ENCODE measurements at places on chromosomes 2 and 18. TPM values are rescaled to one million over a fixed set of nuclear protein-coding genes. Genes with fewer than 3 reads are reported as not detected.

DNA sequence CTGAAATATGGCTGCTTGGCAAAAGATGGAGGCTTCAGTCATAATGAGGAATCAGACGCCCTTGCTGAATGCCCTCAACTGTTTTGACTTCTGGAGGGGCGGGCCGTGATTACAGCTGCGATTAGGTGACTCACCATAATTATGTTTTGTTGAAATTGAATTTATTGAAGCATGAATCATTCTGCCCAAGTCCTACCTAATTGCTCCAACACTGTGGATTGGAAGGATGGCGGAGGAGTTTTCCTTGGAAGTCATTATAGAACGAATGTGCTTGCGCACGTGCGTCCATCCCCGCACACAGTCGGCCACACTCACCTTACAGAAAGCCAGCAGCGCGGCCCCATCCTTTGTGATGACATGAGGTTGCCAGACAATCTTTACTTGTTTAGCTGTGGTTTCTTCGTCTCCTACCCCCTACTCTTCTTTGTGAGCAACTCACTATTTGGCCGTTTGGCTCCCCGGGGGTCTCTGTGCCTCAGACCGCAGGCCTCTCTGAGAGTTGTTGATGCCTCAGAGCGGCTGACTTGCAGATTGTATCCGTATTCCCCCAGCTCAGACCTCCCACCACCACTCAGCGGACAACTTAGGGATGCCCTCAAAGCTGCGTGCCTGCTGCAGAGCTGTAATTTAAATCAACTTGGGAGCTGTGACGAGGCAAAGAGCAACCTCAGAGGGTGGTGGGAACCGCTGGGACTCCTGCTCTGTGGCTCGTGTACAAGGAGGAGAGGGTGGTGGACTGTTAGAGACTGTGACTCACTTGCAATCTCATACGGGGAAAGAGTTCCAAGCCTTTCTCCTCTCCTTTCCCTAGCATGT is 513.4 kb downstream of the TNS1 start:
- H3K4me3 ChIP-seq, result no peak overlapping the region
- no peaks in the 10 kb centered on the region for H3K36me3 ChIP-seq
- H3K27ac ChIP-seq, result no peak overlapping the region
- no peaks in the 10 kb centered on the region for H3K4me1 ChIP-seq
- DNase-seq, result no peak

GRCh38 chr2:239920693-239921365 is 104.3 kb downstream of the NDUFA10 start:
- H3K27ac ChIP-seq, result peak overlapping the region; percentile 84
- peak; percentile 68 for DNase-seq
- H3K27me3 ChIP-seq, result peaks cover 10% of the 10 kb centered on the region
- peaks cover 47% of the 10 kb centered on the region for H3K4me1 ChIP-seq
- no peak overlapping the region for H3K4me3 ChIP-seq
- H3K36me3 ChIP-seq, result peaks cover 40% of the 10 kb centered on the region

Gene CD207
- total RNA-seq, result not detected

- peaks cover 7% of the 10 kb centered on the region for H3K4me1 ChIP-seq
- H3K36me3 ChIP-seq, result no peaks in the 10 kb centered on the region
- no peak for DNase-seq
- peaks cover 30% of the 10 kb centered on the region for H3K27me3 ChIP-seq
These were observed 62.9 kb upstream of the ZEB2 start for GRCh38 chr2:144582651-144583380.

Gene ALLC
- total RNA-seq, result not detected

Gene B4GALT6
- 1.2 TPM for total RNA-seq

GRCh38 chr2:86249579-86250391 is 50.5 kb downstream of the MRPL35 start:
- H3K36me3 ChIP-seq, result no peaks in the 10 kb centered on the region
- H3K4me1 ChIP-seq, result no peaks in the 10 kb centered on the region
- H3K27me3 ChIP-seq, result peaks cover 28% of the 10 kb centered on the region
- no peak for DNase-seq
- no peak overlapping the region for H3K27ac ChIP-seq

- peaks cover 4% of the 10 kb centered on the region for H3K27me3 ChIP-seq
- no peak overlapping the region for H3K4me3 ChIP-seq
- H3K4me1 ChIP-seq, result peaks cover 15% of the 10 kb centered on the region
- H3K27ac ChIP-seq, result no peak overlapping the region
These were observed 165.9 kb downstream of the UXS1 start for GRCh38 chr2:106028192-106028591.

Gene ANKRD30B
- not detected for total RNA-seq

Gene TFCP2L1
- total RNA-seq, result 0.28 TPM

- no peak for DNase-seq
- H3K27ac ChIP-seq, result no peak overlapping the region
- no peaks in the 10 kb centered on the region for H3K4me1 ChIP-seq
- H3K4me3 ChIP-seq, result no peak overlapping the region
These were observed 77.2 kb upstream of the NDUFV2 start for GRCh38 chr18:9025091-9025838.

- DNase-seq, result no peak
- H3K27ac ChIP-seq, result no peak overlapping the region
- H3K4me3 ChIP-seq, result no peak overlapping the region
These were observed 88.1 kb downstream of the THNSL2 start for GRCh38 chr2:88258208-88258607.

- no peak for DNase-seq
- no peak overlapping the region for H3K4me3 ChIP-seq
- no peak overlapping the region for H3K27ac ChIP-seq
- peaks cover 26% of the 10 kb centered on the region for H3K36me3 ChIP-seq
- H3K27me3 ChIP-seq, result no peaks in the 10 kb centered on the region
- peaks cover 11% of the 10 kb centered on the region for H3K4me1 ChIP-seq
These were observed 56.8 kb downstream of the PMS1 start for GRCh38 chr2:189841019-189841418.

Gene BABAM2
- 51.4 TPM for total RNA-seq

DNA sequence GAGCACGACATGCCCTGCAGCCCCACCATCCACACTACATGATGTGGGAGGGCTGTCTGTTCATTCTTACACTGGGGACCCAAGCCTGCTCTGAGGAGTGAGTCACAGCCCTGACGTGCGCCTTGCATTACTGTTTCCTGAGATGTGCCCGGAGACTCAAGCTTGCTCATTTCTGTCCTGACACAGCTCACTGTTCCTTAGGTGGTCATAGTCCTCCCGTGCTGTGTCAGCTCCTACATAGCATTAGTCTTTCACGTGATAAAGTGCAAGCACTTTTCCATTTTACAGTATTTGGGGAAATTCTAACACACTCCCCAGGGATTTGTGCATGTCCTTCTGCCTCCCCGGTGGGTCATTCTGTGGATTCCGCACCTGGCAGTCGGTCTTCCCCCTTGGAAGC is 46.2 kb upstream of the TRIM43B start:
- no peak overlapping the region for H3K27ac ChIP-seq
- H3K27me3 ChIP-seq, result no peaks in the 10 kb centered on the region
- H3K4me3 ChIP-seq, result no peak overlapping the region

GRCh38 chr2:203706403-203706802 is at the start of gene CD28:
Gene CD28 (plus strand): TSS chr2:203706639. CDS start chr2:203706697, 58 bp downstream.
- H3K27ac ChIP-seq, result peak within 1 kb of the TSS; percentile 97
- DNase-seq, result peak; percentile 95
- no peaks in the 10 kb centered on the region for H3K27me3 ChIP-seq
- H3K4me1 ChIP-seq, result peaks cover 46% of the 10 kb centered on the region
- H3K36me3 ChIP-seq, result peaks cover 48% of the 10 kb centered on the region

- H3K4me1 ChIP-seq, result no peaks in the 10 kb centered on the region
- no peak for DNase-seq
- H3K36me3 ChIP-seq, result peaks cover 3% of the 10 kb centered on the region
- no peak overlapping the region for H3K27ac ChIP-seq
- H3K27me3 ChIP-seq, result no peaks in the 10 kb centered on the region
These were observed 942.6 kb downstream of the SUCLG1 start for GRCh38 chr2:83516503-83516902.

Gene CCDC178
- not detected for total RNA-seq

Gene TRPM8
- total RNA-seq, result not detected

DNA sequence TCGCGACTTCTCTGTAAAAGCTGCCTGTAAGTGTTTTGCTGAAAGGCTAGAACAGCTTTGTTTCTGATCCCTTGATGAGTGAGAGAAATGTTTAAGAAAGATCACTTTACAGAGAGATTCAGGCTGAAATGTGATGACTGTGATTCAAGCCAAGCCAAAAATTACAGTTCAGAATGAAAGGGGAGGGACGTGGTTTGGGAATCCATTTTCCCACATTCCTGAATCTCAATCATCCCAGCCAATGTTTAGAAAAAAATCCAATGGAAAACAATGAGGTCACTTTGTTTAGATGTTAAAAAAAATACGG is 416.7 kb downstream of the ARHGAP15 start:
- peaks cover 8% of the 10 kb centered on the region for H3K4me1 ChIP-seq
- no peaks in the 10 kb centered on the region for H3K27me3 ChIP-seq
- DNase-seq, result no peak
- no peak overlapping the region for H3K4me3 ChIP-seq
- no peak overlapping the region for H3K27ac ChIP-seq

- no peak overlapping the region for H3K27ac ChIP-seq
- H3K36me3 ChIP-seq, result peaks cover 3% of the 10 kb centered on the region
- H3K27me3 ChIP-seq, result no peaks in the 10 kb centered on the region
- DNase-seq, result no peak
- H3K4me1 ChIP-seq, result no peaks in the 10 kb centered on the region
- H3K4me3 ChIP-seq, result no peak overlapping the region
These were observed 125.8 kb upstream of the MYO3B start for GRCh38 chr2:170052151-170052550.

Gene SCYGR7
- total RNA-seq, result not detected

DNA sequence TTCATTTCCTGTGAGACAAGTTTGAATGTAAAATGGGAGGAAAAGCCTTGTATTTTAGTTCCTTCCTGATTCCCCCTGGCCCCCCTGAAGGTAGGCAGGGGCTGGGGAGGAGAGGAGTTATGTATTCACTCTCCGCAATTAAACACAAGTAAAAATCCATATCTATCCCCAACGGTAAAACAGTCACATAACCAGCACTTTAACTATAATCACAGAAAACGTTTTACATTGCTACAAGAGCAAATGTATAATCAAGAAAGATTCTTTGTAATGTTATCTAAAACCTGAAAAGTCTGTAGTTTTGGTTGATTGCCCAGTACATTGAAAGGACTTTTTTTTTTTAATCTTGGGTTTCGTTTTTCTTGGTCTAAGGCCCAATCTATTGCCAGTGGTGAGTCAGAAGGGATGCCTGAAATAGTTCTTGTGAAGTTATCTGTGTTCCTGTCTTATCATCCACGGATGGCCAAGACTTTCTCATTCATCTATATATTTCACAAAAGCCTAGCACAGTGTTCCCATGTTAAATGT is 34.5 kb upstream of the CCNYL1 start:
- no peak overlapping the region for H3K4me3 ChIP-seq
- H3K27me3 ChIP-seq, result peaks cover 5% of the 10 kb centered on the region
- no peak for DNase-seq
- H3K27ac ChIP-seq, result no peak overlapping the region

Gene GAL3ST2
- 0.23 TPM for total RNA-seq
